ENCODE measurements at places on chromosomes 3 and 15. TPM values are rescaled to one million over a fixed set of nuclear protein-coding genes. Genes with fewer than 3 reads are reported as not detected.

DNA sequence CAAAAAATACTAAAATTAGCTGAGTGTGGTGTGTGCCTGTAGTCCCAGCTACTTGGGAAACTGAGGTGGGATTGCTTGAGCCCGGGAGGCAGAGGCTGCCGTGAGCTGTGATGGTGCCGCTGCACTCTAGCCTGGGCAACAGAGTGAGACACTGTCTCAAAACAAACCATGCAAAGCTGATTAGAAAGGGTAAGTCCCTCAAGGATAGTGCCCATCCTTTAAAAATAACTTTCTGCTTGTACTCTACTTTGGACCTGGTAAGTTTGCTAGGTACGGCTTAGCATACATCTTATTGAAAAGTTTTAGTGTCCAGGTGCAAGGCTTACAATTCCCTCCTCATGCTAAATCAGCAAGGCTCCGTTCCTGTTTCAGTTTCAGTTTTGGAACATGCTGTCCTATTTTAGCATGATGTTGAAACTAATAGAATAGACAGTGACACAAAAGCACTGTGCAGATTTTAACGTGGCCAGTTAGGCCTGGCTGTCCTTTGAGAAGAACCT, 21.4 kb downstream of the FEM1B start:
- H3K36me3 ChIP-seq: peaks cover 9% of the 10 kb centered on the region
- H3K27ac ChIP-seq: peak overlapping the region; percentile 62
- H3K4me1 ChIP-seq: peaks cover 32% of the 10 kb centered on the region
- peak overlapping the region; percentile 74 for H3K4me3 ChIP-seq

DNA sequence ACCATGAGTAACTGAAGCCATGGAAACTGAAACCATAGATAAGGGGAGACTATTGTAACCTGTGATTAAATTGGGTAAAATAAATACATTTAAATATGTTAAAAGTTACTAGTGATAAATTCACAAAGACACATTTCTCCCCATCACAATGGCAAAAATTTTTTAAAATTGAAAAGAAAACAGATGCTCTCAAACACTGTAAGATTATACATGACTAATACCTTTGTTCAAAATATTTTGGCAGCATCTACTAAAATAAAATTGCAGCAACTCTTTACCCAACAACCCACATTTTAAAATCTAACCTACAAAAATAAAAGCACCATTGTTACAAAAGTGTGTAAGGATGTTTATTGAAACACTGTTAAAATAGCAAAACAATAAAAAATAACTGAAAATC, 93.3 kb downstream of the CLASP2 start:
- no peaks in the 10 kb centered on the region for H3K27me3 ChIP-seq
- no peak overlapping the region for H3K27ac ChIP-seq
- no peaks in the 10 kb centered on the region for H3K4me1 ChIP-seq
- H3K36me3 ChIP-seq: peaks cover 5% of the 10 kb centered on the region
- H3K4me3 ChIP-seq: no peak overlapping the region

DNA sequence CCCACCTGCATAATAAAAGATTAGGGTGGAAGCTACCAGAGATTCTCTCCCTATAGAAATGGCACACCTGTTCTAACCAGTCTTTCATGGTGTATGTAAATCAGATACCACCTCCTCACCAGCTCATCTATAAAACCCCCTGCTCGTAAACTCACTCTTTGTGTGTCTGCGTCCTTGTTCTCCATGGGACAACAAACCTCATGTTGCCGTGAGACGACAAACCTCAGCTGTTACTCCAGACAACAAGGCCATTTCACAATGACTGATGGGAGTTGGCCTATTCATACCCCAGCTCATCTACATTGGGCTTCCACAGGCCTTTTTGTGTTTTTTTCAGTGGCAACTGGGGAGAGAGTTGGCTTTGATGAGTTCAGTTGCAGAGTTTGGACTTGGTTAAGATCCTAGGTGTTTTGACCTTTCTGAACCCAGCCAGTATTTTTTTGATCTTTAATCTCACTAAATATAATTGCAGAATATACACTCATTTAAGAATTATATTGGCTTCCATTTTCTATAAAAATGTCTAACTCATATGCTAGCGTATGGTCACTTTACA, 96.6 kb upstream of the LRIG1 start:
- no peaks in the 10 kb centered on the region for H3K36me3 ChIP-seq
- no peak for DNase-seq
- no peak overlapping the region for H3K27ac ChIP-seq
- peaks cover 3% of the 10 kb centered on the region for H3K27me3 ChIP-seq
- H3K4me1 ChIP-seq: peaks cover 10% of the 10 kb centered on the region

DNA sequence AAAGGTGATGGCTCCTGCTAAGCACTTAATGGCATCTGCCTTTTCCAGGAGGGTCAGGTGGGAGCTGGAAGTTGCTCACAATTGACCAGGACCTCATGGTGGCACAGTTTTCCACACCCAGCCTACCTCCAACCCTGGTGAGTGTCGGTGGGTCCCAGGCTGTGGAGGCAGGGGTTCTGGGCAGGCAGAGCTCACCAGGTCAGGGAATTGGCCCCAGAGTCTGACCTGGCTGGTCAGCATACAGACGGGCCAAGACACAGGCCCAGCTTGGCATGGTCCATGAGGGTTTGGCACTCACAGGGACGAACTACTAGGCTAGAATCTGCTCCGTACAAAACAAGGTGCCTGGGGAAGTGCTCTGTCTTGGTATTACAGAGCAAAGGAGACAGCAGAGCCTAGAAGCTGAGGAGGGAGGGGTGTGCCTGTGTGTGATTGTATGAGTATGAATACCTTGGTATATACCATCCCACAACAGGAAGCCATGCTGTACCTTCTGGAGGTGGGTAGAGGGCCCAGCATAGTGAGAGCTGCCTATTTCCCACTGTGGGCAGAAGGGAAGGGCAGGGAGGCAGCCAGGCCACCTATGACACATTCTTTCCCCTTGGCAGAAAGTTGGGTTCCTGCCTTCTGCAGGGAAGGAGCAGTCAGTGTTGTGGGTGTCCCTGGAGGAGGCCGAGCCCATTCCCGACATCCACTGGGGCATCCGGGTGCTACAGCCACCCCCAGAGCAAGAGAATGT, 6.5 kb downstream of the APEH start:
- H3K27me3 ChIP-seq: peaks cover 2% of the 10 kb centered on the region
- H3K27ac ChIP-seq: no peak overlapping the region
- H3K4me1 ChIP-seq: no peaks in the 10 kb centered on the region
- no peak for DNase-seq
- H3K4me3 ChIP-seq: no peak overlapping the region
- H3K36me3 ChIP-seq: peaks cover 16% of the 10 kb centered on the region

The MORC1 gene
- total RNA-seq: not detected

- no peak overlapping the region for H3K4me3 ChIP-seq
- H3K4me1 ChIP-seq: peaks cover 58% of the 10 kb centered on the region
- no peaks in the 10 kb centered on the region for H3K27me3 ChIP-seq
- peaks cover 18% of the 10 kb centered on the region for H3K36me3 ChIP-seq
- peak overlapping the region; percentile 79 for H3K27ac ChIP-seq
Measured at GRCh38 chr15:39079296-39079847, 501.5 kb upstream of the THBS1 start.

The KCTD6 gene
- 6.3 TPM for total RNA-seq

The AMT gene
- total RNA-seq: 1.5 TPM

DNA sequence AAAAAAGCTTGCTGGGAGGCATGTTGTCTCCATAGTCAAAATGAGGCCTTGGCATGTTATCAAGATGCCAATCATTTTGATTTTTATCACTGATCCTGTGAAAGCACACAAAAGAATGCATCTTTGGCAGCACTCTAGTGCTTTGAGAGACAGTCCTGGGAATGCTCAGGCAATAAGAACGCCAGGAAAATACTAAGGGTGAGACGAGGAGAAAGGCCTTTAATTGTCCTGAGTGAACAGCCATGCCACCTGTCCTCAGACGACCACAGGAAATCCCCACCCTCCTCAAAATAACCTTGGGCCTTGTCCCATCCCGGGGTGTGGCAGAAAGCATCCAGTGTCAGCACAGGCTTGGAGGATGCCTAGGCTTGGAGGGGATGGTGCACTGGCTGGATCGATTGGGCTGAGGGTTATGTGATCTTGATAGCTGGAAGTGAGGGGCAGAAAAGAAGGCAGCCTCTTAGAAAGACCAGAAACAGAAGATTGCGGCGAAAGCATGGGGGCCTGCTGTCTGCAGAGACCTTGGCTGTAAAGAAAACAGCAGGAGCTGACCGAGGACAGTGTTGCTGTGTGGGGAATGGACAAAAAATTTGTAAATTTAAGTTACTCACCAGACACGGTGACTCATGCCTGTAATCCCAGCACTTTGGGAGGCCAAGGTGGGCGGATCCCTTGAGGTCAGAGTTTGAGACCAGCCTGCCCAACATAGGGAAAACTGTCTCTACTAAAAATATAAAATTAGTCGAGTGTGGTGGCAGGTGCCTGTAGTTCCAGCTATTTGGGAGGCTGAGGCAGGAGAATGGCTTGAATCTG, 7.3 kb downstream of the TMEM158 start:
- peak overlapping the region; percentile 41 for H3K4me3 ChIP-seq
- peaks cover 2% of the 10 kb centered on the region for H3K27me3 ChIP-seq
- H3K36me3 ChIP-seq: peaks cover 5% of the 10 kb centered on the region
- DNase-seq: peak; percentile 57
- H3K4me1 ChIP-seq: peaks cover 57% of the 10 kb centered on the region
